ENCODE measurements at places on chromosomes 6 and 20.

DNA sequence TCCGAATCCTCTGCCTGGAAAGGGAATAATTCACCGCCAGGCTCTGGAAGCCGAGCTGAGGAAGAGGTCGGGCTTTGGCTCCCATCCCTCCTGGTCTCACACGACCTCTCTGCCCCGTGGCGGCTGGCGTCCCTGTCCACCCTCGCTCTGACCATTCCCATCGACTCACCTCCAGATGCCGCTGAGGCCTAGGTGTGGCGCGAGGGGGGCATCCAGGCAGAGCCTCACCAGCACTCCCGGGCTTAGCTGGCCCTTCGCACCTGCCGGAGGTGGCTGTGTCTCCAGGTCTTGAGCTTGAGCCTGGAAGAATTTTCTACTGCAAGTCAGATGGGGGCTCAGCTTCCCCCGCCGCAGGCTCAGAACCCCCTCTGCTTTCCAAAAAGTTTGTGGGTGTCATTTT lies 28.5 kb upstream of the SMOC2 start:
- DNase-seq = no peak

- DNase-seq = no peak
Measured at GRCh38 chr20:3471397-3472021, 691 bp downstream of the ATRN start.

DNA sequence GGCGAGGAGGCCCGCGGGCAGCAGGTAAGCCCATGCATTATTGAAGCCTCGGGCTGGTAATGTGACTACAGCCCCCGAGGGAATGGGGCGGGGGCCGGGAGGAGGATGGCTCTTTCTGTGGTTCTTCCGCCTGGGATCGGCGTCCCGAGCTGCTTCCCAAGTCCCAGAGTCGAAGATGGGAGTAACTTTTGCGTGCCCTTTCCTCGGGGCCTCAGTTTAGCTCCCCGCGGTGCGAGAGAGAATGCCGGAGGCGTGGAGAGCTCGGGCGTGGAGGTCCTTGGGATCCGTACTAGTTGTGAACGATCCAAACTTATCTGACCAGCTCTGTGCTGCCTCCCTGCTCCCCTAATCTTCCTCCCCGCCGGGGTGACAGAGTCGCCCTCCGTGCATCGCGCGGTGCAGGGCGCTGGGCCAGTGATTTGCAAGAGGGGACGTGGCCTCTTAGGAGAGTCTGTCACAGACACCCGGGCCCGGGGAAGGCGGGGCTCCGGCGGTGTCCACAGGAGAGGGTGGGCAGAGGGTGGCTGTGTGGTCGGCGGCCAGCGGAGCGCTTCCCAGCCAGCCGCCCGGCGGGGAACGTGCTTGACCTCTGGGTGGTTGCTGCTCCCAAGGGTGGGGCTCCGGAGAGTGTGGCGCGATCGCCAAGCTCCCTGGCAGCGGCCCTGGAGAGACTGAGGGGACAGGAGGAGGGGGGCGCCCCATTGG lies 815 bp downstream of the UTRN start:
- peak; percentile 79 for DNase-seq

DNA sequence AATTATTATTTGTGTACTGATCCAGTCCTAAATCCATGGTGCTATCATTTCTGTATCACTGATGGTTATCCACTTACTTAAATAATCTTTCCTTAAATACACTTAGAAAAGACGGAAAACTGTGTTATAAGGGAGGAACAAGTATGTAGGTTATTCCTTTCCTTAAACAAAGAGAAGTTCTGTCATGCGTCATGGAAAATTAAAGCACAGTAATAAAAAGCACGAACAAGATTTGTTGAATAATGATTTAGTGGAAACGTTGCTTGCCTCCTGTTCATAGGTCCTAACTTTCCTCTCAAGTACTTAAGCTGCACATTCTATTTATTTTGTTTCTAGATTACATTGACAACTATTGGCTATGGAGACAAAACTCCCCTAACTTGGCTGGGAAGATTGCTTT lies 120.4 kb downstream of the KHDC1L start:
- no peak for DNase-seq

DNA sequence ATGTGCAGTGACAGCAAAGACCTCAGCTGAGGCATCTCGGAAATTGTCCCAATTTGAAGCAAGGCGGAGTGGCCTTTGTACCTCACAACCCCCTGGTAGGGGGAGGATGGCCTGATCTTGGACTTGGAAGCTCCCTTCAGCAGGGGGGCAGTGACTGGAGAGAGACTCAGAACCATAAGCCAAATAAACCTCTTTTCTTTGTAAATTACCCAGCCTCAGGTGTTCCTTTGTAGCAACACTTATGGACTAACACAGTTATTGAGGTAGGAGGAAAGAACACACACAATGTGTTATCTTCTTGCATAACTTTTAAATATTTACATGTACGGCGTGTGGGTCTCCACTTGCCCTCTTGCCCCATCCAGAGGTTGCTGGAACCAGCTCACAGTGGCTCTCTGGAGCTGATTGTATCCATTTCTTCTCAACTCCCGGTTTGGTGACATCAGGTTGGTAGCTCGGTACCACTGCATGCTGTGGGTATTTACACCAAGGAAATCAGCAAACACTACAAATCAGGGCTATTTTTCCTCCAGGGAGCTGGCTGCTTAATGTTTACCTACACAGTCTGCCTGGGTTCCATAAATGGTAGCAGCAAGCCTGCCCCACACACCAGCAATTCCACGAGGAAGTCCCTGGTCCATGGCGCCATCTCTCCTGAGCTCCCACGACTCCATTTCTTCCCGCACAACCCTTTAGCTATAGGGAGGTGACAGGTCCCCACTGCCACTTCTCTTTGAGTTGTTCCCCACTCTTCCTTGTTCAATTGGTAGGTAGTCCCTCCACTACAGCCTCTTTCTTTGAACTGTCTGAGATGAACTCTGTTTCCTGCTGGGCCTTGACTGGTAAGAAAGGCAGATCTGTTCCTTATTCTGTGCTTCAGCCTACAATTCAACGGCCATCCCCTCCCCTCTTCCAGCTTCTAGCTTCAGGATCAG lies 54.3 kb upstream of the TASP1 start:
- DNase-seq = no peak

GRCh38 chr6:148671085-148671484 lies 75.7 kb upstream of the UST start:
- no peak for DNase-seq

GRCh38 chr6:123168466-123168865 lies 172.4 kb downstream of the CLVS2 start:
- DNase-seq = no peak

GRCh38 chr6:169075211-169075914 lies 178.3 kb downstream of the THBS2 start:
- no peak for DNase-seq

DNA sequence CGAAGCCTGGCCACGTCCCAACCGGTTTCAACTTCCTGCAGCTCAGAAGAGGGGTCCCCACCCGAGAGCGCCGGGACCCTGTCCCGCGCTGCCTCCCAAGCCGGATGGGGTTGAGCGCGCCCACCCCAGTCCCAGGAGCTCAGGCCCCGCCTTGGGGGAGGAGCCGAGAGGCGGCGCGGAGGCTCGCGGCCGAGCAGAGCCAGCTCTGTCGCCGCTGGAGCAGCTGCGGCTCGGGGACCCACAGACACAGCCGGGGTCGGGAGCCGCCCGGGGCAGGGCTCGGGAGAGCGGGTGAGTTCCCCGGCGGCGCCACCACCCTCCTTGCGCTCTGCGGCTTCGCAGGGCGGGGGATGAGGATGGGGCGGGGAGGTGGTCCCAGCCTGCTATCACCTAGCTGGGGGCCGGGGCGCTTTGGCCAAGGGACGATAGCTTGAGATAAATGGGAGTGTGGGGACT lies at the start of gene PPP1R16B:
TSS of gene PPP1R16B (plus strand) at position 196 of the 456 bp plus-strand sequence. CDS start 30,229 bp downstream, outside the sequence.
- peak; percentile 16 for DNase-seq

DNA sequence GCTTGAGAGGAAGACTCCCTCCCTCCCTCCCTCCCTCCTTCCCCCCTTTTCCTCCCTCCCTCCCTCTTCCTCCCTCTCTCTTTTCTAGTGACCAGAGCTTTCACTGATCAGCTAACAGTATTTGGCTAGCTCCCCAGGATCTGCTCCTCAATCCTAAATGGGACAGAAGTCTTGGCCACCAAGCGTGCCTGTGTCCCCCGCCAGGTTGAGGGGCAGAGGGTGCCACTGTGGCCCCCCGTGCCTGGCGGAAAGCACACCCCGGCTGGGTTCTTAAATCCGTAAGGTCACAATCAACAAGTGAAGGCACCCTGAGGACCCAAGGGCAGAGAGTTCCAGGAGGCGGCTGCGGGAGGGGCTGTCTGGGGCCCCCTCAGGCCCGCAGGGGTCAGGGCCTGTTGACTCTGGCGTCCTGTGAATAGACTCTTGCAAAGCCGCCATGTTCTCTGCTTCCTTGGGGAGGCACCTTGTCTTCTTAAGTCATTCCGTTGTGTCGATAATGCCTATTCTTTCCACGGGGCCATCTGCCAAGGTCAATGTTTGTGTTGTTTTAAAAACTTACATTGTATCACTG lies 38.9 kb upstream of the STX16 start:
- no peak for DNase-seq

- DNase-seq = no peak
Measured at GRCh38 chr20:13341737-13342393, 120.8 kb downstream of the ISM1 start.

DNA sequence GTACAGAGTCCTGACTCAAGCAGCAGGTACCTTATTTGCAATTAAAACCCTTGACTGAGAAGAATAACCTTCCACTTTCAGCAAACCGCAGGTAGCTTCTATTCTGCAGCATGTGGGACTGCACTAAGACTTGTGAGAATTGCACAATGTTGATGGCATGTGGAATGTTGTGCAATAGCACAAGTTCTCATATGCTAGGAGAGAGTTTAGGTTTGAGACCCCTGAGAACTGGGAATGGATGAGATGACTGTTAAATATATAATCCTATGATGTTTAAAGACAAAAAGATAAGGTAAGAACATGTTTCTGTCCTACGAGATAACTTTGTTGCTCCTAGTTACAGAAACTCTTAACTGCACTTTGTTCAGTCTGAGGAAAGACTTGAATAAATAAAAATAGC lies 194.6 kb downstream of the OTOR start:
- peak; percentile 0 for DNase-seq

GRCh38 chr20:32914031-32914430 lies 55.3 kb downstream of the EFCAB8 start:
- no peak for DNase-seq

DNA sequence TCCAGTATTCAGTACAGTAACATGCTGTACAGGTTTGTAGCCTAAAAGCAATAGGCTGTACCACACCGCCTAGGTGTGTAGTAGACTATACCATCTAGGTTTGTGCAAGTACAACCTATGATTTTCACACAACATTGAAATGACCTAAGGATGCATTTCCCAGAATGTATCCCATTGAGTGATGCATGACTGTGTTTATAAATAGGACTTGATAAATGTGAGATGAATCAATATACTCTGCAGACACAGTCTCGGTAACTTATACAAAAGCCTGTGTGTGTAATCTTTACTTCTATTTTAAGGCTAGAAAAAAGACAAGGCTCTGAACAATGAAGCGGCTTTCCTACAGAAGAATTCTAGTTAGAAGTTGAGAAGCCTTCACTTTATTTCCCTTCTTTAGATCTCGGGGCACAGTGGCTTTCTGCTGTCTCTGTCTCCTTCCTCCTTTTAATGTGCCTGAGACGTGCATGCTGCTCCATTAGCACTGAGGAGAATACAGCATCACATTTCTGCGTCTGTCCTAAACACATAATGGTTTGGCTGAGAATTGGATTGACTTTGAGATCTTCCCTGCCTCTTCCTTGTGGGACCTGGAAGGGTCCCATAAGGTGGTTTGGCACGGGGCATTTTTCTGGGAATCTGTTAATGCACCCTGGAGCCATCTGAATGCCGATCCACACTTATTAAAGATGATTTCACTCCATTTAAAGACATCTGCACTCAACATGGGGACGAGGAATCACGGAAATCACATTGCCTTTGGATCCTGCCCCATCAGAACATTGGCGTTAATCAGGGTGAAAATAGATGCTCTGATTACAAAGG lies 112.5 kb downstream of the SCML4 start:
- DNase-seq = no peak

DNA sequence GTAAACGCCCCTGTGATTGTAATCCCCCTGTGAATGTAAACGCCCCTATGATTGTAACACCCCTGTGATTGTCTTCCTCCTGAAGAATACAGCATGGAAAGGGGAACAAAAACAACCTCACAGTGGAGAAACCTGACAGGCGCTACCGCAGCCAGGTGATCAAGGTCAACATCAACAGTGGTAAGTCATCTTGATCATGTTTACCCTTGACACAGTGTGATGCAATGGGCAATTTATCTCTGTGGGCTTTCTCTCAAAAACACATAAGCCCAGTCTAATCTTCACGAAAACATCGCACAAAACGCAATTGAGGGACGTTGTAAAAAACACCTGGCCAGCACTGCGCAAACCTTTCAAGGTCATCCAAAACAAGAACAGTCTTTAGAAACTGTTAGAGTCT lies 277.2 kb downstream of the PRKN start:
- no peak for DNase-seq

GRCh38 chr6:147397306-147397705 lies 111.2 kb upstream of the SAMD5 start:
- no peak for DNase-seq

DNA sequence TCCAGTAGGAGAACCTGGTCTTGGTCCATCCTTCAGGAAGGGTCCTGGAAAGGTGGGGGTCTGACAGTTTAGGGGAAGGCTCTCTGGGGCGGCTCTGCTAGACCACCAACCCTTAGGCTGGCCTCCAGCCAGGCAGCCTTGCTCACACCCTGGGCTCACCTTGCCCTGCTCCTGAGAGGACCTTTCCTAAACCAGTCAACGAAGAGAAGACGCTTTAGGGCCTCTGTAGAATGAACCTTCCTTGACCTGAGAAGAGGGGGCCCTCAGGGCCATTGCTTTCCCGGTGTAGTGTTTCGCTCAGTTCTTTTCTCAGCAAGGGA lies 1.1 kb downstream of the CDC25B start:
- DNase-seq = no peak
